Stimulated activated CD4-positive, alpha-beta T cell treated with anti-CD3 and anti-CD28 coated beads, Interleukin-12 subunit alpha, Interleukin-12 subunit beta, amount 100 ng/mL, for 48 hours (primary cell): ENCODE measurements at places on chromosomes 12 and 14.

DNA sequence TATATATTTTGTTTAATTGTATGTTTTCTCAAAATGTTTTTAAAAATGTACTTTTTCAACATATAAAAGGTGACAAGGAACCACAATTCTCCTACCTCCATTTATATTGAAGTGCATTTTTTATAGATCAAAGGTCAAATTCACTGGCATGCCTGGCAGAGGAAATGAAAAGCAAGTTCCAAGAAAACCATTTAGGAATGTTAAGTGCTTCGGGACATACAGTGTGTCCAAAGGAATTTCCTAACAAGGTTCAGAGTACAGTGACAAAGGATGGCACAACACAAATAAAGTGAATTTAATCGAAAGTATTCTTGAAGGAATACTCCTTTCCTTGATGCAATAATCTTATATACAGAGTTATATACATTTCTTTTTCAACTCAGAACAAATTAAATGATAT lies 242.3 kb downstream of the CCER1 start:
- DNase-seq, result no peak

GRCh38 chr12:19759227-19759626 lies 319.9 kb downstream of the AEBP2 start:
- DNase-seq, result no peak

DNA sequence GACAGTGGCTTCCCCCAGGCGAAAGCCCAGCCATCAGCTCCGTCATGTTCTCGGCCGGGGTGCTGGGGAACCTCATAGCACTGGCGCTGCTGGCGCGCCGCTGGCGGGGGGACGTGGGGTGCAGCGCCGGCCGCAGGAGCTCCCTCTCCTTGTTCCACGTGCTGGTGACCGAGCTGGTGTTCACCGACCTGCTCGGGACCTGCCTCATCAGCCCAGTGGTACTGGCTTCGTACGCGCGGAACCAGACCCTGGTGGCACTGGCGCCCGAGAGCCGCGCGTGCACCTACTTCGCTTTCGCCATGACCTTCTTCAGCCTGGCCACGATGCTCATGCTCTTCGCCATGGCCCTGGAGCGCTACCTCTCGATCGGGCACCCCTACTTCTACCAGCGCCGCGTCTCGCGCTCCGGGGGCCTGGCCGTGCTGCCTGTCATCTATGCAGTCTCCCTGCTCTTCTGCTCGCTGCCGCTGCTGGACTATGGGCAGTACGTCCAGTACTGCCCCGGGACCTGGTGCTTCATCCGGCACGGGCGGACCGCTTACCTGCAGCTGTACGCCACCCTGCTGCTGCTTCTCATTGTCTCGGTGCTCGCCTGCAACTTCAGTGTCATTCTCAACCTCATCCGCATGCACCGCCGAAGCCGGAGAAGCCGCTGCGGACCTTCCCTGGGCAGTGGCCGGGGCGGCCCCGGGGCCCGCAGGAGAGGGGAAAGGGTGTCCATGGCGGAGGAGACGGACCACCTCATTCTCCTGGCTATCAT lies 663 bp downstream of the PTGER2 start:
- peak; percentile 30 for DNase-seq

- no peak for DNase-seq
Measured at GRCh38 chr12:45268672-45269411, 52.9 kb downstream of the ANO6 start.

DNA sequence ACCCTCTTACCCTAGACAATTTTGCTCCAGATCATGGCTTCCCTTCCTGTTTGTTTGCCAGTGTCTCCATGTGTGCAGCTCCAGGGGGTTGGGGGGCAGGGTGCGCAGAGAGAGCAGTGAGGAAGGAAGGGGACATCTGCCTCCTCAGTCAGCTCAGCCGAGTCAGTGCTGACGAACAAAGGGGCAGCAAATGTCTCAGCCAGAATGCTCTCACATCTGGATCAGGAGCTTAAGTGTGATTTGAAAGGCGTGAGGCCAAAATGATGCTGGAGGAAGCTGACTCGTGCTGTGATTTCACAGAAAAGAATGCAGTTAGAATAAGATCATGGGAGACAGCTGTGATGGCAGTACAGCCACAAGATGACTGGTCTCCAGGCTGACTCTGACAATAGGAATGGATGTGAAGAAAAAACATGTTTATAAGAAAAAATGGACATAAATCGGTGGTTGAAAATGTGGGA lies 27.1 kb upstream of the CDK17 start:
- peak; percentile 20 for DNase-seq

DNA sequence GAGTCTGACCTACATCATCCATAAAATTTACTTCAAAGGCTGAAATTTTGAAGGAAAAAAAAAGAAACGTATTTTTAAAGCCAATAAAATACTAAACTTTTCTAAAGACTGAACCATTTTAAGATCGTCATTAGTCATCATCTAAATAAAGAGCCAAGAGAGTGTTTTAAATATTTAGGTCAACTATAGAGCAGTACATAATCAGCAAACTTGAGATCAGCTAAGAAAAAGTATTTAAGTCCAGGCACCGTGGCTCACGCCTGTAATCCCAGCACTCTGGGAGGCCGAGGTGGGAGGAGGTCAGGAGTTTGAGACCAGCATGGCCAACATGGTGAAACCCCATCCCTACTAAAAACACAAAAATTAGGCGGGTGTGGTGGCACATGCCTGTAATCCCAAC lies 35.5 kb downstream of the HECTD1 start:
- DNase-seq, result no peak

DNA sequence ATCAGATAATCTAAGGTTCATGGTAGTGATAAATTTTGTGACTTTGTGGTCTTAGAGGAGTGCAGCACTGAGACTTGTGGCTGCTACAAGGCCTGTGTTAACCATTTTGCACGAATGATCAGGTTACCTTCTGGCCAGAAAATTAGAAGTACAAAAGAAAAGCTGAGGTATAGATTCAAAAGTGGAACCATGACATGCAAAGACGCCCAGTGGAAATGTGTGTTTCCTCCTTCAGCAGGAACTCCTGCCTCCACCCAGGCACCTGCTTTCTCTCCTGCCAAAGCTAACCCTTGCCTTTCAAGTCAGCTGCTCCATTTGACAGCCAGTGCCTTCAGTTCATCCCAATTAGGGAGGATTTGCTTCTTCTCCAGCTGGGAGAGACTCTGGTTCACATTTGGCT lies 10.1 kb downstream of the PDE6H start:
- no peak for DNase-seq

DNA sequence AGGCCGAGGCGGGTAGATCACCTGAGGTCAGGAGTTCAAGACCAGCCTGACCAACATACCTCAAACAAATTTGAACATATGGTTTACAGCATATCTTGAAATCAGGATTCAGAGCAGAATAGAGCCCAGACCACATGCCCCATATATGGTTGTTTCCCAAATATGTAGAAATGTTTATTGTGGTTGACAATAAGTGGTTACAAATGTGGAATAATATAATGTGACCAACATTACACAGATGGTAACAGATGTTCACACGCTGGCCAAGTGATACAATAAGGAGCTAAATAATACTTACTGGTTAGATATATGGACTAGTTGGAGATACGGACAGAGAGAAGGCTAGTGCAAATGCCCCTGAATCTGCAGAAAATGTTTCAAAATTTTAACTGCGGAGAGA lies 85.3 kb downstream of the MAPKAPK5 start:
- DNase-seq, result no peak

DNA sequence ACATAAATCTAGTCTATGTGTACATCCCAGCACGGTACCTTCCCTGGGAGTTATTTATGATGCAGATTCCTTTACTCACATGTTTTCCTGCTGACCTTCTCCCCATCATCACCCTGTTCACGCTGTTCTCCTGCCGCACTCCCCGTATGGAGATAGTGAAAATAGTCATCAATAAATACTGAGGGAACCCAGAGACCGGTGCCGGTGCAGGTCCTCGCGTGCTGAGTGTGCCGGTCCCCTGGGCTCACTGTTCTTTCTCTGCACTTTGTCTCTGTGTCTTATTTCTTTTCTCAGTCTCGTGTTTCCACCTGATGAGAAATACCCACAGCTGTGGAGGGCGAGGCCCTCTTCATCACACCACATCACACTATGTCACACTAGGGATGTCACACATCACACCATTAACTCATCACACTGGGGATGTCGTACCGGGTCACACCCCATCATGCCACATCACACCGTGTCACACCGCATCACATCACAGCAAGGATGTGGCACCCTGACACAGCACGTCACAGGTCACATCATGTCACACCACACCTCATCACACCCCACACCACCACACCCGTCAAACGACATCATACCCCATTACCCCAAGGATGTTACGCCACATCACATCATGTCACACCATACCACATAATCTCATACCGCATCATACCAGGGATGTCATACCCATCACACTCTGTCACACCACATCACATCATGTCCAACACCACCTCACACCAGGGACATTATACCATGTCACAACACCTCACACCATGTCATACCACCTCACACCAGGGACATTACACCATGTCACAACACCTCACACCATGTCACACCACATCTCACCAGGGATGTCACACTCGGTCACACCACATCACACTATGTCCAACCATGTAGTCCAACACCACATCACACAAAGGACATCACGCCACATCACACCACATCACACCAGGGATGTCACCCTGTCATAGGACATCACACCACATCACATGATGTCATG lies 207.0 kb downstream of the TMEM121 start:
- DNase-seq, result no peak

DNA sequence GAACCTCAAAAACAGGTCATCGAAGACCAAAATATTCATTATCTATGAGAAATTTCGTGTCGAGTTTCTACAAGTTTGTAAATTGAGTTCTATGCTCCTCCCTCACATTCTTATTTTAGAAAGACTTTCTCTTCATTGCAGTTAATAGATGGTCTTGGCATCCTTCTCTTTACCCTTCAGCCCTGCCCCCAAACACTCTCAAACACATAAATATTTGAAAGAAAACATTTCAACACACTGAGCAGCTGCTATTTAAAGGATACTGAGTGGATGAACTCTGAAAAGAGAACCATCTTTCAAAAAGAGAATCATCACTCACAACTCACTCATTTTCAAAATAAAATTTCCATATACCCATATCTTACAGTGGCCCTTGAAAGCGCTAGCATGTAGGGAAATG lies 67.1 kb downstream of the NUAK1 start:
- DNase-seq, result no peak

- no peak for DNase-seq
Measured at GRCh38 chr14:69711065-69711464, 55.9 kb upstream of the SRSF5 start.

DNA sequence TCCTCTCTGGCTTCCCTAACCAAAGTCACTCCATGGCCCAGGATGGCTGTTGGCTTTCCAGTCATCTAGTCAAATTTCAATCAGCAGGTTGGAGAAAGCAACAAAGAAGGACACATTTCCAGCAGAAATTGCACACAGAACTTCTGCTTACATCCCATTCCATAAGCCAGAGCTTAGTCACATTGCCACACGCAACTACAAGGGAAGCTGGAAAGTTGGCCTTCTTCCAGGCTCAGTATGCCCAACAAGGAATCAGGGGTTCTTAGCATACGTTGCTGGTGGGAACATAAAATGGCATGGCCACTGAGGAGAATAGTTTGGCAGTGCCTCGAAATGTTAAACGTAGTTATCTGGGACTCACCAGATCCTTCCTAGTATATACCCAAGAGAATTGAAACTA lies 9.3 kb upstream of the APPL2 start:
- DNase-seq, result no peak

DNA sequence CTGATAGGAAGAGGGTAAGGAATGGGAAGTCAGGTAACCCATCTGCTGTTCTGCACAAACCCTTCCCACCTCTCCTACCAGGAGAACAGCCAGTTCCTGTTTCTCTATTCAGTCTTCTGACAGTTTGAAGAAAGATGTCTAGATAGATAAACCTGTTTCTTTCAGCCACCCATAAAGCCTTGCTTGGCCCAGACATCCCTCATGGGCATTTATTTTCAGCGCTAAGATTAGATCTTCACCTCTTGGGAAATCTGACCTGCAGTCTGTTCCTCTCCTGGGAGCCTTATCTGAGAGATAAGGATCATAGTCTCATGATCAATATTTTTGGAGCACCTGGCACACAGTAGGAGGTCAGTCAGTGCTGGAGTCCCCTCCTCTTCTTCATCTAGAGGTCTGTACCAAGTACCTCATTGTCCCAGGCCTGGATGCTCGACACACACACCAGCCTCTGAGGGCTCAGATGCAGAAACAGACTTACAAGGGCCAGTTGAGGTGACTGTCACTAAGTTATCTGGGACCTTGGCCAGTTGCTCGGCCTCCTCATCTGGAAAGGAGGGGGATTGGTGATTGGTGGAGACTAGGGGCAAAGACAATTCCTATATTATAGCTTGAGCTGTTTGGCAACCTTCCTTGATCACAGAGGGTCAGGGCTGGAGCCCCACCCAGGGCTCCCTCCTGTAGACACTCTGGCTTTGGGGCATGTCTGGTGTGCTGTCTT lies 18.2 kb downstream of the ACVRL1 start:
- no peak for DNase-seq

- DNase-seq, result no peak
Measured at GRCh38 chr12:90510948-90511347, 444.0 kb downstream of the CCER1 start.

- DNase-seq, result no peak
Measured at GRCh38 chr12:103455020-103455763, 40.6 kb downstream of the C12orf42 start.

GRCh38 chr12:104152685-104153241 lies 14.8 kb upstream of the NFYB start:
- DNase-seq, result no peak

DNA sequence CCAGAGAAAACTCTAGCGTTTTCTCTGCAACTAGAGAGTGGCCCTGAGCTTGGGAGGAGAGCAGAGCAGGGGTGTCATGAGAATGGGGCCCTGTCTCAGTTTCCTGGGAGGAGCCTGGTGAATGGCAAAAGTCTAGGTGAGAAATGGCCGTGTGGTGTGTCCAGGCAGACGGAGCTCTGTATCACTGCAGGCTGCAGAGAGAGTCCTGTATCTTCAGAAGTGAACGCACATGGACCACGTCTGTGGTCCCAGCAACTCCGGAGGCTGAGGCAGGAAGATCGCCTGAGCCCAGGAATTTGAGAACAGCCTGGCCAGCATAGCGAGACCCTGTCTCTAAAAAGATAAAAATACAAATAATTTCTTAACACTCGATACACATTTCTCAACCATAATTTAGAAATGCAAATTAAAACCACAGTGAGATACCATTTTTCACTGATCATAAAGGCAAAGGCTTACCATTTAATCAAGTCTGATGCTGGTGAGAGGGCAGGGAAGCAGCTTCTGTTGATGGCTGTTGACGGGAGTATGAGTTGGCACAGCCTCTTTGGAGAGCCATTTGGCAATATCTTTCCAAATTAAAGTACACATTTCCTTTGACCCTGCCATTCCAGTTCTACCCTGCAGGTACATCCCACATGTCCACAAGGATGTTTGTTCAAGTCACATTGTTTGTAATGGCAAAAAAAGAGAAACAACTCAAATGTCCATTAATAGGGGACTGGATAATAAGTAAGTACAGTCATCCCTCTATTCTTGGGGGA lies 51.0 kb downstream of the NFKBIA start:
- no peak for DNase-seq
